ENCODE measurements at places on chromosomes 16 and 17.

- no peak for DNase-seq
These were observed 7.6 kb upstream of the PPP1R1B start for GRCh38 chr17:39618956-39619785.

- DNase-seq = peak; percentile 31
These were observed 17.1 kb downstream of the ITGB4 start for GRCh38 chr17:75738218-75738802.

DNA sequence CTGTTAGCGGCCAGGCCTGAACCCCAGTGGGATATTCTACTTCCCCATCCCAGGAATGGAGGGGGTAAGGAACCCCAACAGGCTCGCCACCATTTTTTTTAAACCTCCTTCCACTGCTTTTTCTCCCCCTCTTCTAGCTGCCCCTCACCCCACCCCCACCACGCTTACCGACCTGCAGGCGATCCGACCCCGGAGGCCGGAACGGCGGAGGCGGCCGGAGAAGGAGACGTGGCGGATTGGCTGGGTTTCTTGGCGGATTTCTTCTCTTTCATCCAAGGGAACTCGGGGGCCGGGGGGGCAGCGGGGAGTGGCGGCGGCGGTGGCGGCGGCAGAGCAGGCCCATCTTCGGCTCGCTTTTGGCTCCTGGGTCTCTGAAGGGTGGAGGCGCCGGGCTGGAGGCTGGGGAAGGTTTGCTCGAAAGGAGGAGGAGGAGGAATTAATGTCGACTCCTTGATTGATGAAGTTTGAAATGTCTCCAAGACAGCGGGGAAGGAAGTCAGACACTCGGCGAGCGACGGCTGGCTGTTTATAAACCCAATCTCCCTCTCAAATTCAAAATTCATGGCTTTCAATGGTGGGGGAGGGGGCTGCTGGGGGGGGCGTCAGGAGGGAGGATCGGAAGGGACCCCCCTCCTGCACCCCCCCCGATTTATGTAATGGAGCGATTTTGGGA is 424 bp downstream of the HOXB2 start:
- peak; percentile 55 for DNase-seq

DNA sequence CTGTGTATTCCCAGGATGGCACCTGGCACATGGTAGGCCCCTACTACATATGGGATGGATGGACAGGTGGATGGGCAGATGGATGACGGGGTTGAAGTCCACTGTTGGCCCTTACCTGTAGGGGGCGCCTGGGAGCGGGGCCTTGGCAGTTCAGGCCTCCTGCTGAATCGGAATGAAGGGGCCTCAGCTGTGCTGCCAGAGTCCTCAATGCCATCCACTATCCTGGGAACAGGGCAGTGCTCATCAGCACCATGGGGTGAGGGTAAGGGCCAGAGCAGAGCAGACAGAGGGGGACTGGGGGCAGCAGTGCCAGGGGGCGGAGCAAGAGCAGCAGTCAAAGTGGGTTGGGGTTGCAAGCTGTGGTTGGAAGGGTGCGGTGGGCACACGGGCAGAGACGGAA is 8.3 kb upstream of the RAB5C start:
- peak; percentile 51 for DNase-seq

DNA sequence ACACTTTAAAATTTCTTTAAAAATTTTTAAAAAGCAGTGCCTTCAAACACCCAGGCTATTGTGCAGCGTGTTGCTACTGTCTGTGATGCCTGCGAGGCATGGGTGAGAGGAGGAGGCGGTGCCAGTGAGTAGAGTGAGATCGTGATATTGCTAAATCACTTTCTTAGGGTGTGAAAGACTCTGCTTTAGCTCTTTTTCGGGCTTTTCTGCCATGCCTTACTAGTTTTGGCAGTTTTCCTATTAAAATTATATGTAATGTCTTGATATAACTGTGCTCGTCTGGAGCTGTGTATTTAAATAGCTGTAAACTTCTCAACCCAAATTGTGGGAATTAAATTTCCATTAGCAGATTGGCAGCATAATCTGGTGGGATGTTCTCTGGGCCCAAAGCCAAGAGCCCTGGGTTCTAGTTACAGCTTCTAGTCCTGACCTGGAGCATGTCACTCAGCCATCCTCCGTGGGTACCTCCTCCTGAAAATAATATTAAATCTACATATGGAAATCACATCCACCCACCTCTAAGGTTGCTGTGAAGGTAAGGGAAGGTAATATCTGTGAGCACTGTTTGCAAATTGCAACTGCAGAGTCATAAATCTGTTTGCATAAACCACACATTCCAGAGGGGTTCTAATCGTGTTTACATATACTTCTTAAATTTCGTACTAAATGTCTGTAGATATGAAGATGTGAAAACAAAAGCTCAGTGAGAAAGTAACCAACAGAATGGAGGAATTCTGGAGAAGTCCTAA is 264.3 kb upstream of the CACNG5 start:
- DNase-seq = no peak

DNA sequence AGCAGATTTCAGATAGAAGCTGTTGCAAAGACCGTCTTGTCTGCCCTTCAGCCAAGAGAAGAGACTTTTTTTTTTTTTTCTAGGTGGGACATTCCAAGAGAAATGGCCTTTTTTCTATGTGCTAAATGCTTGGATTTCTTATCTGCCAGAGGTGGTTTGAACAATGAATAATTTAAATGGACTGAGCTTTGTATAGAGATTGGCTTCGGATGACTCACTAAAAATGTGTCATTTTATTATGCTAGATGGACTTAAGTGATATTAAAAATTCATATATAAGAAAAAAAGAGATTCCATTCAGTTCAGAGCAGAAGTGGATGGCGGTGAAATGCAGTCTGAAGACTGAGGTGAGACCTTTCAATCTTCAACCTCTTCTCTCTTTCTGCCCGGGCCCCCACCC is 58.4 kb downstream of the MEAK7 start:
- no peak for DNase-seq

GRCh38 chr16:80530479-80530878 is 10.3 kb upstream of the DYNLRB2 start:
- DNase-seq = no peak

GRCh38 chr16:51150888-51151320 is at the start of gene SALL1:
TSS of gene SALL1 (minus strand) at chr16:51151270. CDS start at chr16:51151241, 29 bp downstream.
- no peak for DNase-seq

DNA sequence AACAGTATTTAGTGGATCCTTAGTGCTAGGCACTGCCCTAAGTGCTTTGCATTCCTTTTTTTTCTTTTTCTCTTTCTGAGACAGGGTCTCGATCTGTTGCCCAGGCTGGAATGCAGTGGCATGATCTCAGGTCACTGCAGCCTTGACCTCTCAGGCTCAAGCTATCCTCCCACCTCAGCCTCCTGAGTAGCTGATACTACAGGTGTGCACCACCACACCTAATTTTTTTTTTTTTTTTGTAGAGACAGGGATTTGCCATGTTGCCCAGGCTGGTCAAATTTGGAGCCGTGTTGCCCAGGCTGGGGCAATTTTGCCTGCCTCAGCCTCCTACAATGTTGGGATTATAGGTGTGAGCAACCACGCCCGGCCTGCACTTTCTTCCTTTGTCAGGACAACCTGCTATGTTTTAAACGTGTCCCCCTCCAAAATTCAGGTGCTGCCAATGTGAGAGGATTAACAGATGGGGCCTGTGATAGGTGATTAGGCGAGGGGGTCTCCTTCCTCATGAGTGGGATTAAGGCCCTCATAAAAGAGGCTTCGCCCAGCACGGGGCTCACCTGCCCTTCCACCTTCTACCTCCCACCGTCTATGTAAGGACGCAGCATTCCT is 5.4 kb downstream of the NQO1 start:
- no peak for DNase-seq

DNA sequence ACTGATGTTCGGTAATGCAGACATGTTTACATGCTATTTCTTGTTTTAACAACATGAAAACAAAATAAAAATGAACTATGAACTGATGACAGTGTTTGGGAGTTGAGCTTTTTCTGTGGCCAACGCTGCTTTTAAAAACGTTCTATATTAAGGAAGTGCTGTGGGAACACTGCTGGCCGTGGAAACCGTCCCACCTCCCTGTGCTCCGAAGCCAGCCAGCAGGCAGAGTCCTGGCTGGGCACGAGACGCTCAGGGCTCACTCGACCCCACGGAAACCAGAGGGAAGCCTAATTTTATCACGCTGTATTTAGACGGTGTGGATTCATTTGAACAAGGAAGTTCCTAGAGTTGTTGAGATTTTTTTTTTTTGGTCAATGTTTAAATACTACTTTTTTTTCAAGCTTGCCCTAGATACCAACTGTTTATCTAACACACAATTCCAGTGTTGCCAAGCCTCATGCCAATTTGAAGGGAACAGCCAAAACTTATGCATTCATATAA is 25.8 kb downstream of the ADCY9 start:
- no peak for DNase-seq
